Effector memory CD4-positive, alpha-beta T cell (primary cell): ENCODE measurements at places on chromosomes 16 and 17.

GRCh38 chr16:87582216-87582965, 19.9 kb upstream of the JPH3 start:
- DNase-seq, result no peak

GRCh38 chr16:23920899-23921298, 85.1 kb downstream of the PRKCB start:
- no peak for DNase-seq

GRCh38 chr17:55702150-55702549, 20.5 kb downstream of the TMEM100 start:
- no peak for DNase-seq

GRCh38 chr17:1920948-1921351, 91.1 kb downstream of the RPA1 start:
- no peak for DNase-seq

GRCh38 chr16:67963662-67964321, 4.6 kb downstream of the SLC12A4 start:
- DNase-seq, result no peak

DNA sequence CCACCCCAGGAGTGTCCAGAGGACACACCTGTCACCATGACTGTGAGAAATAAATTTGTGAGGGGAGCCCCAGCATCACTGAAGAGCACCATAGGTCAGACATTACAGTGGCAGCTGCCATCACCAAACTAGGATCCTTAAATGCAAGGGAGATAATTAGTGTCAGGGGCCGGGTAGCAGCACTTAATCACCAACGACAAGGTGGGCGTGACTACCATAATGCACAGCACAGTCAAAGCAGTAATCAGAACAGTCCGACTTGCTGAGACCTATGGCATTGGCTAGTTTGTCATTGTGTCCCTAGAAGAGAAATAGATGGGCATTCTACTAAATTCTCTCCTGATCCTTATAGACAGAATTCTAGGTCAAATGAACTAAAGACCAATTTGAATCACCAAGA, 856.7 kb upstream of the GOT2 start:
- DNase-seq, result no peak

DNA sequence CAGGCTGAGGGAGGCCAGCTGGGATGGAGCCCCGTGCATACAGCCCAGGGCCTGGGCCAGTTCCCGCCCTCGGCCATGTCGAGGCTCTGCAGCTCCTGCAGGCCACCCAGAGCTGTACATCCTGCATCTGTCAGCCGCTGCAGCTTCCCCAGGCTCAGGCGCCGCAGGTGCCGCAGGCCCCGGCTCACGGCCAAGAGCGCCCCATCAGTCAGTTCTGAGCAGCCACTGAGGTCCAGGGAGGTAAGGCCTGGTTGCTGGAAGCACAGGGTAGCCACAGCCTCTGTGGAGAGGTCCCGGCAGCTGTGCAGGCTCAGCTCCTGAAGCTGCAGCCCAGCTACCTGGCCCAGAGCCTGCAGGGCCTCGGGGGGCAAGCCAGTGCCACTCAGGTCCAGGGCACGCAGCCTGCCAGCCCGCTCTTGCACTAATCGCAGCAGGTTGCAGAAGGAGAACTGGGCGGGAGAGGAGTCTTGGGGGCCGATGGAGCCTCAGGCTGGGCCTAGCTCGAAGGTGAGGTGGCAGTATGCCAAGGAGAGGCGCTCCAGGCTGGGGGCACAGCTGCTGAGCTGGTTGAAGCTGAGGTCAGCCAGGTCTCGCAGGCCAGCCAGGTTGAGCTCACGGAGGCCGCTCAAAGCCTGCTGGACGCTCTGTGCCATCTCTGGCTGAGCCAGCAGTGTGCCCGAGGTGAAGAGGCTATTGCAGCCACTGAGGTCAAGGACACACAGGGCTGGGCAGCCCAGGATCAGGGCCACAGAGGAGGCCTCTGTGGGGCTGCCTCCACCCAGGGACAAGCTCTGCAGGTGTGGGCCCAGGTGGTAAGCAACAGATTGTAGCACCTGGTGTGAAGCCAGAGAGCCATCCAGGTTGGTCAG, 11.4 kb downstream of the ELMO3 start:
- DNase-seq, result no peak

DNA sequence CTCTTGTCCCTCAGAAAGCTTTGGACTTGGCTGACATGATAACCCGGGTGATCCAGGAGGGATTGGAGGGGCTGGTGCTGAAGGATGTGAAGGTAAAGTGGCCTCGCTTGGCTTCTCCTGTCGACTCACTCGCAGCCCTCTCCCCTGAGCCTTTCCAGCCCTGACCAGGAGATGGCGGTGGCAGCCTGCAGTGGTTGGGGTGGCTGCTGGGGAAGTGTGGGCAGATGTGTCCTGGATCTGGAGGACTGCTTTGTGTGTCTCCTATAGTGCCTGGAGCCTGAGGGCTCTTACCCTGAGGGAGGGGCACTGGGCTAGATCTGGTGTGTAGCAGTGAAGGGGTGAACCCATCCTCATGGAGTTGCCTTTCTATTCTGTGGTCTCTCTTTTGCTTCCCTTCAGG, 17.9 kb downstream of the LIG3 start:
- peak; percentile 66 for DNase-seq
